ENCODE measurements at places on chromosomes 4 and X. TPM values are rescaled to one million over a fixed set of nuclear protein-coding genes. Genes with fewer than 3 reads are reported as not detected.

The BEND2 gene
- not detected for total RNA-seq

DNA sequence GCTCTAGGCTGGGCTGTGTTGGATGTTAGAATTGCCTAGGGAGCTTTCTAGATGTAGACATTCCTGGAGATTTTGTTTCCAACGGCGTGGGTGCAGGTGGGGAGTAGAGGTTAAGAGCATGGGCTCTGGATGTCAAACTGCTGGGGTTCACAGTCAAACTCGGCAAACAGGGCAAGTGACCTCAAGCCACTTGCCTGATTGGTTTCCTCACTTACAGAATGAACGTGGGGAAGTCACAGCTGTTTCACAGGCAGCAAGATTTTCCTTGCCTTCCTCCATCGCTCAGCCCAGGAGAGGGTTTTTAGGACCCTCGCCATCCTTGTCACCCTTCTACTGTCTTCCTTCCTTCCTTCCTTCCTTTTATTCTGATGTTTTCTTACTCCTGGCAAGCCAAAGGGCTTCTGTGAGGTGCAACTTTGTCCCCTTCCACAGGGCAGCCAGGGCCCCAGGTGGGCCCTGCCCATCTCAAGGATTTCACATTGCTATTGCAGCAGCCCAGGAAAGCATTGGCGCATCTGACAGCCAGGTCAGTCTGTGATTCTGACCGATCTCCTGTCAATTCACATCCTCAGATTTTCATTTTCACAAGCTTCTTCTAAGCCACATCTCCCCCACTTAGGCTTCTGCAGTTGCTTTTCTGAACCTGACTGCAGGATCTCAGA lies 7.0 kb downstream of the RTL5 start:
- no peak for DNase-seq

The PLAC1 gene
- total RNA-seq: 2.5 TPM

The PYURF gene
- 70.4 TPM for total RNA-seq

- no peak for DNase-seq
These were observed 115.4 kb upstream of the STK26 start for GRCh38 chrX:131907488-131908314.

The KLHL4 gene
- 9.0 TPM for total RNA-seq

GRCh38 chrX:108298165-108298602 lies 140.0 kb downstream of the COL4A6 start:
- DNase-seq: no peak

DNA sequence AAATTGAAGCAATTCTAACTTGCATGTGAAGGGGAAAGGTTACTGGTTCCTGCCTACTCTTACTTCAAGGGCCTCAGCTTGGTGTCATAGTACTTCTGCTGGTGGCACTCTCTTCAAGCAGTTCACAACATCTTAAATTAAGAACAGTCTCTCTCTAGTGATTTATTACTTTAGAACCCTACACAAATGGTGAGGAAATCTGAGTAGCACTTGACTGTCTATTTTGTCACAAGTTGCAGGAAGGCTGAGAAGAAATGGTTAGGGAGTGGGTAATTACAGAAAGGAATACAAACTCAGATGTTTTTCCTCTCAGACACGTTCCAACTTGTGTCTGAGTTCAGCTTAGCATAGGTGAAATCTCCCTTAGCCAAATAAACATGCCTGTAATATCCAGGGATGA lies 242.3 kb upstream of the GRIA3 start:
- no peak for DNase-seq

DNA sequence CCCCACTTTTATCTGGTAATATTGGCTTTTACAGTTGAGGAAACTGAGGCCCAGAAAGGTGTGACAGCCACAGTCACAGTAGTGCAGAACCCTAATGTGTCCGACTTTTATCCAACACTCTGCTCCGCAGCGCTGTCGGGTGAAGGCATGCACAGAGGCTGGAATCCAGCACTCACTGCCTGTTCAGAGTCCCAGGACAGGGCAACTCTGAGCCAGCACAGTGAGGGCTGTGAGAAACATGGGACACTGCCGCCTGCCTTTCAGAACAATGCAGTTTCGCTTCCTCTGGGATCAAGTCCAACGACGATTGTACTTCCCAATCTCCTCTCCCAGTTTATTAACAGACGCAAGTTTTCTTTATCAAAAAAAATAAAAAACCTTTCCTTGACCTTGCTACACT lies 41.9 kb upstream of the PDGFRA start:
- DNase-seq: no peak

GRCh38 chr4:144411119-144411518 lies 234.8 kb upstream of the HHIP start:
- no peak for DNase-seq

The PF4V1 gene
- total RNA-seq: 0.27 TPM

Measured in muscle of leg (tissue), 16 donors.